ENCODE measurements at places on chromosomes 3 and 15.

GRCh38 chr3:58991026-58991425, 58.8 kb downstream of the CFAP20DC start:
- no peak for DNase-seq

GRCh38 chr3:61594964-61595285, 33.6 kb downstream of the PTPRG start:
- no peak for DNase-seq

DNA sequence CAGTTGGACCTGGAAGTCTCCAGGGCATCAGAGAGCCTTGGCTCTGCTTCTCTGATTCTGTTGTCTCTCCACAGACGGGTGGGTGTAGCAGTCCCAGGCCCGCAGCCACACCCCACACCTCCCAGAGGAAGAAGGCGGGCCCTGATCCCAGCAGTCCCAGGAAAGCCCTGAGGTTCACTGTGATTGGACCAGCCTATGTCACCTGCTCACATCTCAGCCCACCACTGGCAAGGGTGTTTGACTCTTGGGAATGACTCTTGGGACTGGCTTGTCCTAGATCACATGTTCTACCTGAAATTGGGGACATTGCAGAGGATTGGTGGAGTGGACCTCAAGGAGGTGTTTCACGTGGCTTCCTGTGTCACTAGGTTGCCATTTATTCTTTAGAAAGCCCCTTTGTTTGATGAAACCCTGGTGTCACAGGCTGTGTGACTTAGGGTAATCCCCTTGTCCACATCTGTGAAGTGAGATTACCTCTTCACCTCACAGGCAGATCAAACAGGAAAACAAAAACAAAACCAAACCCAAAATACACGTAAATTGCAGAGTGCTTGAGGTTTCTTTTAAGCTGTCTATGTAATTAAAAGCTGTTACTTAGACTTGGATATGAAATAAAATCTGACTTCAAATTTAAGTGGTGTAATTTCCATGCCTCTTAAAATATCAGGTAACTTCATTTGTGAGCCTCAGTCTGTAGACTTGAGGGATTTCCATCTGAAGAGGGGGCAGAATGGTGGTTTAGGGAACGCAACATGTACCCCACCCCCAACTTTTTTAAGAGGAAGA, 26.7 kb downstream of the FLNB start:
- no peak for DNase-seq

GRCh38 chr15:100780208-100780800, 99.3 kb upstream of the ALDH1A3 start:
- no peak for DNase-seq

DNA sequence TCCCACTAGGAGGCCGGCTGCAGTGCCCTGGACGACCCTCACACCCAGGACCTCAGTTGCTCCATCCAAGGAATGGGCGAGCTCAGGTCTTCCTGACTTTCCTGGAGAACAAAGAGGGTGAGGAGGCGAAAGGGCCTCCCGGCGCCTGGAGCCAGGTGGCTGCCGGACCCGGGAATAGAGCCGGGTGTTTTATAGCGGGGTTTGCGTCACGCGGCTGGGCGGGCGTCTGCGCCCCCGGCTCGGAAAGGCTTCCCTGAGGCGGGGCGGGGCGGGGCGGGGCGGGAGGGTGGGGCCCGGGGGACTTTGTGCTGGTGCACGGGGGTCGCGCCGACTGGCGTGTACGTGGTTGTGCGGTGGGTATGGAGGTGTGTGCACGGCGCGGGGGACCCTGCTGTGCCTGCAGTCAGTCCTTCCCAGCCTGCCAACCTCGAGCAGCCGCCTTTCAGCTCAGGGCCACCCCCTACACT, 4.6 kb upstream of the PRKCD start:
- no peak for DNase-seq

- DNase-seq: no peak
Observed at GRCh38 chr3:150511122-150511821, 35.0 kb downstream of the SERP1 start.

- no peak for DNase-seq
Observed at GRCh38 chr15:77710206-77710605, 77.5 kb upstream of the LINGO1 start.

DNA sequence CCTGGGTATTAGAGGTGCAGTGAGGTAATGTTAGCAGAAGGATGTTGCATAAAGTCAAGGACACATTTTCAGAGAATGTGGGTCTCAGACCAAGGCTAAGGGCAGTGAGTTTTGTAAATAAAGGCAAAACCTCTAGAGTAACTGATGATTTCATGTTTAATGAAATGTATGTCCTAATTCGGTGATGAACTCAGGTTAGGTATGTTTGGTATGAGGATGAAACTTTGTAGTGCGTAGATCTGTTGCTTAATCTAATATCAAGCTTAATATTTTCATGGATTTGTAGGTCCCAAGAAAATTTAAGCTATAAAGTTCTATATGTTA, 3.6 kb downstream of the USP50 start:
- DNase-seq: no peak

- DNase-seq: no peak
Observed at GRCh38 chr3:23254835-23255234, 51.7 kb downstream of the UBE2E2 start.

DNA sequence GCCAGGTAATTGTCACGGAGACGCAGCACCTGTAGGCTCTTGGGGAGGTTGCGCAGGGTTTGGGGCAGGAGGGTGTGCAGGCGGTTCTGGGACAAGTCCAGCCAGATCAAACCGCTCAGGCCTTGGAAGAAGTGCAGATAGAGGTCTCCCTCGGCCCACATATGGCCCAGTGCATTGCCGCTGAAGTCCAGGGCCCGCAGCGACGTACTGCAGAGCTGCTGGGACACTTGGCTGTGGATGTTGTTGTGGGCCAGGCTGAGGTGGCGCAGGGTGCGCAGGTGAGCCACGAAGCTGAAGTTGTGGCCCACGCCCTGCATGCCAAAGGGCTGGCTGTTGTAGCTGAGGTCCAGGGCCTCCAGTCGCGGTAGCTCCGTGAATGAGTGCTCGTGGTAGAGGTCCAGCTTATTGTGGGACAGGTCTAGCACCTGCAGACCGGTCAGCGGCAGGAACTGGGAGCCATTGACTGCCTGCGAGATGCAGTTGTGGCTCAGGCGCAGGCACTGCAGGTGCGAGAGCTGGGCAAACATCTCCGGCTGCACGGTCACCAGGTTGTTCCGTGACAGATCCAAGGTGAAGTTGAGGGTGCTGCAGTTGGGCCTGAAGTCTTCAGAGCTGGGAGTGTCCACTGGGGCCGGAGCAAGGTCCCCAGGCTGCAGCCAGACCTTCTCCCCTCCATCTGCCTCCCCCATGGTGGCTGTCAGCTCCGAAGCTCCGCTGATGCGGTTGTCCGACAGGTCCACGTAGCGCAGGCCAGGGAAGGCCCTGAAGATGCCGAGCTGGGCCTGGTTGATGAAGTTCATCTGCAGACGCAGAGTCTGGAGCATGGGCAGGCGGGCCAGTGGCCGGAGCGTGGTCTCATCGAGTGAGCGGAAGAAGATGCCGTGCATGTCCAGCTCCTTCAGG, 2.9 kb downstream of the TLR9 start:
- no peak for DNase-seq

DNA sequence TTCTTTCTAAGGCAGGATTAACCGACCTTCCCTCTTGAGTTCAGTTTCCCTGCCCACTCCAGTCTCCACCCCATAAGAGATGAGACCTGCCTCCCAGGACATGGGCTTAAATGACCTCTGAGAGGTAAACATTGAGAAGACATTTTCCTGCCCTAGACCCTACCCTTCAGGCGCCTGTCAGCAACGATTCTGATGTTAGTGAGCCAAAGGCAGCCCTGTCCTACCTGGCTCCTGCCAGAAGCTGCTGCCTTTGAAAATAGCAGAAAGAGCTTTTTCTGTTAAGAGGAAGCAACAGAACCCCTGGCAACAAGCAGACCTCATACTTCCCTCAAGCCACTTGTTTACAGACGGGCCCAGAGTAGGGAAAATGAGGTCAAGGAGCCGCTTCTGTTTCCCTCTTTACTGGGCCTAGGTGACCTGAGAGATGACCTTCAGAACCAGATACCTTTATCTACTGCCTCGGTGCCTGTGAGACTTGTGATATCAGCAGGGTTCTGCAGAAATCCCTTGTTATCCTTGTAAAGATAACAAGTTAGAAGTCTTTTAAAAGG, 52.0 kb downstream of the CD200R1L start:
- no peak for DNase-seq

GRCh38 chr3:169667166-169668071, 3.9 kb upstream of the MECOM start:
- DNase-seq: no peak

DNA sequence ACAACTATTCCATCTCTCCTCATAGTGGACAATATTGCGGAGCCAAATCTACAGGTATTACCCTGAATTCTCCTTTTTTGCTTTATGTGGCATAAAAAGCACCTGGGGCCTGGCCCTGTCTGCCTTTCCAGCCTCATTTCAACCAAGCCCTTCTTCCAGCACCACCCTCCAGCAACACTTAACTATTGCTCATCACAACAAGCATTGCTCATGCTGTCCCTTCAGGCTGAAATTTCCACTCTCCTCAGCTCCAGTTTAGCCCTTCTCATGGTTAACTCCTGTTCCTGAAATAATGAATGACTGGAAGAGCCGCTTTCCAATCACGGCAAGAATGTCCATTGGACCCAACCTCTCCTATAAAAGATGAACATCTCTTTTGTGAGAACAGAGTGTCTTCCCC, 107.4 kb downstream of the P2RY1 start:
- DNase-seq: no peak

GRCh38 chr15:75064846-75065245, 41.5 kb downstream of the PPCDC start:
- no peak for DNase-seq

DNA sequence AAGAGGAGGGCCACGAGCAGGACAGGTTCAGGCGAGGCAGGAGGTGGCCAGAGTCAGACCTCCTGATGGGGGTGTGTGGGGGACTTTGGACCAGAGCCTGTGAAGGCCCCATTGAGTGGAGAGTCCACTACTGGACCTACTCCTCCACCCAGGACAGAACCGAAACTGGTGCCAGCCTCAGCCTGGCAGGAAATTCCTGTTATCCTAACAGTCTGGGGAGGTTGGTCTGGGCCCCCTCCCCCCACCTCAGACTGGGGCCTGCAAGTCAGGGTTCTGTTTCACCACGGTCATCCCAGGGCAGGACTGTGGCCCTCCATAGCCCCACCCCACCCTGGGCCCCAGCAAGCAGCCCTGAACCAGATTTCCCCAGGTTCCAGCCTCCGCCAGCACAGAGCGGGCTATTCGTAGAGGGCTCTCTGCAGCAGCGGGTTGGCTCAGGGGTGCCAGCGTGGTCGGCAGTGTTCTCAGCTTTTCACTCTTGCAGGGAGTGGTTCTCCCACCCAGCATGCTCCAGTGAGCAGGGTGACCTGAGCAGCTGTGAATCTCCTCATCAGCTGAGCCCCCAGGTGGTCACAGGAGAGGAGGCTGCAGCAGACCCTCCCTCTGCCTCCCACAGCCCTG, 217.3 kb downstream of the TBC1D2B start:
- DNase-seq: no peak

DNA sequence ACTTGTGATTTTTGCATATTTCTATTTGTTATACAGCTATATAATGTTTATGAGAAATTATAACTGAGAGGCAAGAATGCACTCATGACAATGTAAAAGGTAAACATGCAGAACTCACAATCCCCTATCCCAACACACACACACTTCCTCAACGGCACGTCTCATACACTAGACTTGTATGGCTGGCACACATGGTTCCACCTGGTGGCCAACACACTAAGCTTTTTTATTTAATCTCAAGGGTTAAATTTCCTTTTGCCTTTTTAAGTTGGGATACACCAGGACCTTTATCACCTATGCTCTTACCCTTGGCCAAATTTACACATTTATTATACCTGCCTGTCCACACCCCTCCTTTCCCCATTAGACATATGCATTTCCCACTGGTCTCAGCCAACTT, 88.6 kb upstream of the PSMD6 start:
- no peak for DNase-seq

DNA sequence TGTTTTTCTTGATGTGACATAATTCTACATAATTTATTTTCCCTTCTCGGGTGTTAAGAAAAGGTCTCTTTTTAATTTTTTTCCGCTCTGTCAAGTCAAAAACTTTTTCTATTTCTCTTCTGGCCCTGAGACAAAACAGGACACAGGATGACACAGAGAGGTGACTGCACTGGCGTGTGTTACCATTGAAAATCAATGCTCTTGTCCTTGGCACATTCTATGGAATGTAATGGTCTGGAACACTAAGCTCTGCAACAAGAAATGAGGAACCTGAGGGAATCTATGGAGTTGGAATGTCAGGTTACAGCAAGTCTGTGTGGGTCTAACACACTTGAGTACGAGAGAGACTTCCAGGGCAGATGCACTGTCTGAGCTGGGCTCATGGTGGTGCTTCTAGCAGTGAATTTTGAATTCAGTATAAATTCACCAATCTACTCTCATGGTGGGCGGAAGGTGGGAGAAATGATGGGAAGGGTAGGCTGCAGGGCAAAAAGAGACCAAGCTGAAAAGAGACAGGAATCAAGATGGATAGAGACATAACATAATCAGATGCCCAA, 508.3 kb downstream of the TUSC7 start:
- no peak for DNase-seq

DNA sequence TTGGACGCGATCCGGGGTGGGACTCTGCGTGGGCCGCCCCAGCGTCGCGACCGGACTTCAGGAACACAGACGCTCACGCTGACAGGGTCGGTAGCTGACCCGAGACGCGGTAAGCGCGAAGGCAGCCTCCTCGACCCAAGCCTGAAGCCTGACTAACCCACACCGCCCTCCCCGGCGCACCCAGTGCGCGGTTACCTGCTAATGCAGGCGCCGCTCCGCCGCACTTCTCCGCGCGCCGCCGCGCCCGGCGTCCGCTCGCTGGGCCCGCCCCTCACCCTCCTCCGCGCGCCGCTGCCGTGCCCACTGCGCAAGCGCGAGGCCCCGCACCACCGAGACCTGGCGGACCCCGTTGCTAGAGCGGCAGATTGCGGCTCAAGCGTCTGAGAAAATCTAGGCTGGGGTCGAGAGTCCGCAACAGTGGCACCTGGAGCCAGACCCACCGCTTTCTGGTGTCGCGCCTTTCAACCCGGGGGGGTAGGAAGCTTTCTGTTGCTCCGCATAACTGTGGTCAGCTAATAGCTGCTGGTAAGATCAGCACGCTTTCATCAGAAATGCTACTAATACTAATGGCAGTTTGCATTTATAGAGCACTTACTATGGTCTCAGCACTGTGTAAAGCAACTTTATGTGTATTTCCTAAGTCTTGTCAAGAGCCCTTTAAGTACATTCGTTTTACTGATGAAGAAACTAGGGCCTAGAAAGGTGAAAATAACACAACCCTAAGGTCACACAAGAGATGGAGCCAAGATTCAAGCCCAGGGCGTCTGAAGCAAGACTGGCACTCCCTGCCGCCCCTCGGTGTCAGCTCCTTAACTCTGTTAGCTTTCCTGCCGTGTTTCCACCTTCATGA, at the start of gene TBCCD1:
TBCCD1 (minus strand) TSS at position 268 of the 850 bp plus-strand sequence. CDS start 3,010 bp downstream, outside the sequence.
- DNase-seq: peak; percentile 82

- no peak for DNase-seq
Observed at GRCh38 chr3:120145542-120146285, 51.5 kb upstream of the GSK3B start.

GRCh38 chr3:53845103-53845880, 927 bp downstream of the CHDH start:
- peak; percentile 59 for DNase-seq

GRCh38 chr3:81531263-81531662, 230.2 kb downstream of the GBE1 start:
- DNase-seq: no peak

- no peak for DNase-seq
Observed at GRCh38 chr15:51198701-51199232, 104.1 kb upstream of the TNFAIP8L3 start.
